ENCODE measurements at places on chromosomes 1 and 21.

GRCh38 chr1:166730299-166730888 is 108.9 kb upstream of the POGK start:
- no peak overlapping the region for H3K27ac ChIP-seq
- no peak overlapping the region for H3K4me3 ChIP-seq
- peak; percentile 7 for DNase-seq
- H3K27me3 ChIP-seq: no peaks in the 10 kb centered on the region
- H3K36me3 ChIP-seq: no peaks in the 10 kb centered on the region

DNA sequence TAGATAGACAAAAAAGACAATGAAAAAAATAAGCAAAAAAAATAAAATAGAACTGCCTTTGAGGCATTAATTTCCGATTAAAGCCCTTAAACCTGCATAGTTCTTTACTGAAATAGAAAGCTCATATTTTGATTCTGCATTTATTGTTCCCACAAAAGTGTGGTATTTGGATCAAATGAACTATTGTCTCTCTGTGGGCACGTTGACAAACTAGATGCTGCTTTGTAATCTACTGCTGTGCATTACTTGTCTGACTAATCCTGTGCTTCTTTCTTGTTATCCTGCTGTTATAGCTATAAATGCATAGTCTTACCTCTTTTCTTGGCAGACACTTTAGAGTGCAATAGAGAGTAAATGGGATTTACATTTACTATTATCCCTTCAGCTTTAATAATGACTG is 31.4 kb upstream of the SLC35D1 start:
- DNase-seq: no peak
- no peak overlapping the region for H3K4me3 ChIP-seq
- no peak overlapping the region for H3K27ac ChIP-seq
- H3K27me3 ChIP-seq: no peaks in the 10 kb centered on the region
- H3K4me1 ChIP-seq: no peaks in the 10 kb centered on the region

GRCh38 chr21:36929622-36930021 is 36.8 kb downstream of the HLCS start:
- no peak overlapping the region for H3K27ac ChIP-seq
- peaks cover 10% of the 10 kb centered on the region for H3K36me3 ChIP-seq
- H3K4me3 ChIP-seq: no peak overlapping the region
- H3K4me1 ChIP-seq: no peaks in the 10 kb centered on the region

DNA sequence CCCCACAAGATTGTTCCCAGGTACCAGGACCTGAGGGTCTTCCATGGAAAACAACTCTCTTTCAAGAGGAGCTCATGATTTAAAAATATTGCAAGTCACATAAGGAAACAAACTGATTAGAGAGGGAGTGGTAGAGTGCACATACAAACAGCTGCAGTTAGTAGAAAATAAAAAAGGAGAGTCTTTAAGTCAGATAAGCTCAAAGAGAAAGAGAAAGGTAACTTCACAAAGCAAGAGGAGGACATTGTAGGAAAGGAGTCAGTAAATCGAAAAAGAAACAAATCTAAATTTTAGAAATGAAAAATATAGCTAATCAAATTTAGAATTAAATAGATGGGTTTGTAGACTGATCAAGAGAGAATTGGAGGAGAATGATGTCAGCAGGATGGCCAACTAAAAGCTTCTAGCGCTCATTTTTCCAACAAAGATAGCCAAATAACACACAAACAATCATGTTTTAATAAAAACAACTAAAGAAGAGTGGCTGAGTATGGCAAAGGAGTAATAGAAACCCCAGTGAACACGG is 86.1 kb upstream of the CD53 start:
- H3K4me3 ChIP-seq: no peak overlapping the region
- DNase-seq: no peak
- no peaks in the 10 kb centered on the region for H3K4me1 ChIP-seq
- no peaks in the 10 kb centered on the region for H3K36me3 ChIP-seq
- no peaks in the 10 kb centered on the region for H3K27me3 ChIP-seq

- H3K27ac ChIP-seq: no peak overlapping the region
- no peaks in the 10 kb centered on the region for H3K27me3 ChIP-seq
- DNase-seq: peak; percentile 26
- H3K4me1 ChIP-seq: peaks cover 56% of the 10 kb centered on the region
- peak overlapping the region; percentile 99 for H3K4me3 ChIP-seq
- peaks cover 8% of the 10 kb centered on the region for H3K36me3 ChIP-seq
Observed at GRCh38 chr1:93349231-93350135, 3.8 kb downstream of the DR1 start.
